ENCODE measurements at places on chromosomes 7 and 10.

DNA sequence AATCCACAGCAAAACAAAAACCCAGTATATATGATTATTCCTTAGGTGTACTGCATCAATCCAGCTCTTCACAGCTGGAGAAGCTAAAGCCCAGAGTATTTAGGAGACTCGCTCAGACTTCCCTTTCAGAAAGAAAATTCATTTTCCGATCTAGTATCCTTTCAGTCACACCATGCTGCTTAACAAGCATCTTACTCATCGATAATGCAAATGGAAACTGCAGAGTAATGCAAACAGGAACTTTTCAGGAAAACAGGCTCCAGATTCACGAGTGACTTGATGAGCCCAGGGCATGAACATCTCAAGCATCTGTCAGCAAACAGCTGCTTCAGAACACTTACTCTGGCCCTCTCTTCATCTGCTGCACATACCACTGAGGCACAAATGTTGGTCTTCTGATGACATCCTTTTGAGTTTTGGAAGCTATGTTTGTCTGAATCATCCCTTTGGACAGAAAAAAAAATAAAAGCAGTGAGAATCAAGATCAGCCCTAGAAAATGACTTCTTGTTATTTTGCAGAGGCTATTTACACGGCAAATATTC is 24.9 kb upstream of the ZC3HAV1L start:
- DNase-seq = no peak

DNA sequence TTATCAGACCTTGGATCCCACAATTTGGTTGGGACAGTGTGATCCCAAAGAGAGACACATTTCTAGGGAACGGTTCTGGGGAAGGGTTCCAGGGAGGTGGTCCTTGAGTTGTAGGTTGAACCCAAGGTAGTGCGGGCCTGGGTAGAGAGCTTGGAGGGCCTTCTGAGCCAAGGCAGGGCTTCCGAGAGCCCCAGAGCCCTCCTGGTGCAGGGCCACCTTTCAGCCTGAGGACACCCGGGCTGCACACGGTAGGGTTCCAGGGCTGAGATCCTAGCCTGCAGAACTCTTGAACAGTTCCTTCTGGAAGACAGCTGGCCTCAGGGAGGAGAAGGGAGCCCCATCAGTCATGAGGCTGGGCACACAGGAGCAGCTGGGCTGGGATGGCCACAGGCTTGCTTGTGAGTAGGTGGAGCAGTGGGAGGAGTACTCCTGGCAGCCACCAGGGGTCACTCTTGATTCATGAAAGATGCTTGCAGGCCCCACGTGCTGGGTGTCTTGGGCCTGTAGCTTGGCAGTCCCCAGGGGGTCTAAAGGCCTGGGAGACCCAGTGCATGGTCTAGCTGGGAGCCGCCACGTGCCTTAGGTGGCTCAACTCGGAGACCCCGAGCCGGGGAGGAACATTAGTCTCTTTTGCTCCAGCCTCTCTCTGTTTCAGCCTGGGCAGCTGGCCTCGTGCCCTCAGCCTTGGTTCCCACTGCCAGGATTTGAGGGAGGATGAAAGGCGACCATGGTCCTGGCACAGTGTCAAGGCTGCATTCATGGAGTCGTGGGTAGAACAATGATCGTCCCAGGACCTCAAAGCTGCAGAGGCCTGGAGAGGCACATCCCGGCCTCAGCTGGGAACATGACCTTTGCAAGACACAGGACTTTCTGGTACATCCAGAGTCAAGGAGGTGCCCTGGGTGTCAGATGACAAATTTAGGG is 381.6 kb downstream of the TYW1 start:
- DNase-seq = no peak

GRCh38 chr7:25405736-25406135 is 177.4 kb upstream of the NPVF start:
- no peak for DNase-seq

DNA sequence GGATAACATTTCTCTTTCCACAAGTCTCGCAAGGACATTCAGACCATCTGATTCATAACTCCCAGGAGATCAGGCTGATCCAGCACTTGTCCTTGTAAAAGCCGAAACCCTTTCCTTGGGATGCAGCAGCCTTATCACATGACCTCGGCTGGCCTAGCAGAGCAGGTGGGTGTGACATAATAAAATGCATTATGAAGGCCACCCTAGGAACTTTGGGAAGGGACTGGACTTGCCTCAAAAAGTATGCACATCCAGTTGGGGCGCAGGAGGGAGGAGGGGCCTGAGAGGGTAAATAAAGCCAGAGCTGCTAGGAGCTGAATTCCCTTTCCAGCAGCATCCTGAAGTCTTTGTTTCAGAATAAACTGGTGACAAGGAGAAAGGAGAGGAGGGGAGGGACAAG is 260.8 kb downstream of the SNX13 start:
- DNase-seq = no peak

DNA sequence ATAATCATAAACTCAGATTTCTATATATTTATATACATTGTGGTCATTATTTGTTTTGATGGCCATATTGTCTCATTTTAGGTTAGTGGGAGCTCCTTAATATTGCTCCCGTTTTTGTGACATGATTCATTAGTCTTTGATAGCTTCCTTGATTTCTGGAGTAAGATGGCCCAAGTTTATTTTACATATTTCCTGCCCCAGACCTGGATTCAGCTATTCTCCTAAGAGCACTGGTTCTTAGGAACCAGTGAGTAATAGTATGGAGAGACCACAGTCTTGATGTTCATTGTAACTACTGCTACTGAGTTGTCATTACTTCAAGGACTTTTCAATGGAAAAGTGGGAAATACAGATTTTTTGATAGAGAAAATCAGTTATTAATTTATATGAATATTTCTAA is 6.0 kb downstream of the TFPI2 start:
- no peak for DNase-seq

GRCh38 chr10:129645487-129645886 is 178.4 kb downstream of the MGMT start:
- no peak for DNase-seq

DNA sequence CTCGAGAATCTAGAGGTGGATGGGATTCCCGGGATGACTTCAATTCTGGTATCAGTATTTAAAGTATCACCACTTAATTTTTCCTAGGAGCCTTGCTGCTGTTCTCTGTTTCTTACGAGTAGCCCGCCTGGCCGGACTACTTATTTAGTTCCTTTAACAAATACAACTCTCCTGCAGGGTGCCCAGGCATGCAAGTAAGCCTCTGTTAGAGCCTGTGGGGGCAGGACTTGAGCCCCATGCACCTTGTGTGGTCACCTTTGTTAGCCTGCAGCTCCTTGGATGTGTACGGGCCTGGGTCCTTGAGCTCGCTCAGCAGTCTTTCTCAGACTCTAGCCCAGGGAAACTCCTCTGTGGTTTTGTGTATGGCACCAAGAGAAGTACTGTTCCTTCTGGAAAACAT is 16.1 kb downstream of the EIF4H start:
- no peak for DNase-seq

DNA sequence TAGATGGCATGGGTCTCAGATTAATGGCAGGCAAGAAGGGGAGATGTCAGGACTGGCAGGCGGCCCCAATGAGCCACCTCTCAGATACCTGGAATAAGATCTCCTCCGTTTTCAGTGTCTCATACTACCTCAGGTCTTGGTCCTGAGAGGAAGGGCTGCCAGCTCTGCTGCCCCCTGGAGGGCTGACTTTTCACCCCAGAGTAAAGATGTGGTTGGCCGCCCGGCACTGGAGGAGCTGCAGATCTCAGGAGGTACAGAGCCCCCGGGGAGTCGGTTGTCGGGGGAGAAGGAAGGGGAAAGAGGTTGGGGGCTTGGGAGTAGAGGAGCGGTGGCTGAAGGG is 642 bp upstream of the COL13A1 start:
- DNase-seq = no peak
